ENCODE measurements at places on chromosomes 5 and 9.

- DNase-seq, result peak; percentile 20
These were observed 74.5 kb upstream of the PALM2AKAP2 start for GRCh38 chr9:109705515-109705914.

DNA sequence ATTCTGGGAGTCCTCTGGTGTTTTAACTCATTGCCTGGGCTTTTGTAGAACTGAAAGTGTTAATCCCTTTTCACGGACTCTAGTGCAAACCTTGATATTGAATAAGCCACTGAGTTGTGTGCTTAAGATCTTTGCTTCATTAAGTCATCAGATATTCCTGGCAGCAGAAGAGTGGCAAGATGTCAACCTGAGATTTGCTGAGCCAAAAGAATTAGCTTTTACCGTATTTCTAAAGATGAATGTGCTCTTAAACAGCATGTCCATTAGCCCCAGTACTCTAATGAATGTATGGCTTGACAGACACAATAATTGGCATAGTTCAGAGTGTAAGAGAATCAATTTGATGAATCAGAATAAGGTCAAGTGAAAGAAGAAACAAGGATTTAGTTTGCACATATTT lies 87.2 kb upstream of the CDH6 start:
- no peak for DNase-seq

GRCh38 chr5:3741374-3741770 lies 145.7 kb downstream of the IRX1 start:
- no peak for DNase-seq

GRCh38 chr5:60842871-60843385 lies 1.1 kb downstream of the ELOVL7 start:
- no peak for DNase-seq

- no peak for DNase-seq
These were observed 721 bp upstream of the MAML1 start for GRCh38 chr5:179731791-179732411.

DNA sequence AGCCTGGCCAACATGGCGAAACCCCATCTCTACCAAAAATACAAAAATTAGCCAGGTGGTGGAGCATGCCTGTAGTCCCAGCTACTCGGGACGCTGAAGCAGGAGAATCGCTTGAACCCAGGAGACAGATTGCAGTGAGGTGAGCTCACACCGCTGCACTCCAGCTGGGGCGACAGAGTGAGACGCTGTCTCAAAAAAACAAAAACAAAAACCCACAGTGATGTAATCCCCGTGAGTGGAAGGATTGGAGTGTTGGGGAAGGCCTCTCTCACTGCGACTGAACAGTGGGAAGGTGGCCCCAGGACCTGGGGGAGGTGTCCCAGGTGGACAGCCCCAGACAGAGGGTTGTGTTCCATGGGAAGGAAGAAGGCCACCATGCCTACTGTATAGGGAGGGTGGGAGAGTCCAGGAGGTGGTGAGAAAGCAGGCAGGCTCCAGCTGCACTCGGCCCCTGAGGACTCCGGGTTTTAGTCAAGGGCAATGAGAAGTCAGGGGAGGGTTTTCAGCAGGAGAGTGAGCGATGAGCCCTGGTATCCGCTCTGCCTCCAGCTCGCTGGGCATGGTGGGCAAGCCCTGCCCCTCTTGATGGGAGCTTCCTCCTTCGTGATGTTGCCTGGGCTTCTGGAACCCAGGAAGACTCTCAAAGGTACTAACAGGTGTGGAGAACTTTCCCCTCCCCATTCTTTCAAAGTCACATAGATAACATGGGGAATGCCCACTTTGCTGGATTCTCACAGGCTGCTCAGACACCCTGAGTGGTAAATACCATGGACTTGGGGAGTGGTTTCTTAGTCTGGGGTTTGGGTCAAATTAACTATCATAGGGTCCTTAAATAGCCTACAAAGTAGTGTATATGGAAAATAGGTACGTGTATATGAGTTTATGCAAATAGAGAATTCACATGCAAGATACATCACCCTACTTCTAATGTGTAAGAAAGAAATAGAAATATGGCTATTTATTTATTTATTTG lies 74.7 kb downstream of the PPARGC1B start:
- DNase-seq, result no peak

GRCh38 chr9:109806506-109807115 lies 26.6 kb downstream of the PALM2AKAP2 start:
- DNase-seq, result no peak

DNA sequence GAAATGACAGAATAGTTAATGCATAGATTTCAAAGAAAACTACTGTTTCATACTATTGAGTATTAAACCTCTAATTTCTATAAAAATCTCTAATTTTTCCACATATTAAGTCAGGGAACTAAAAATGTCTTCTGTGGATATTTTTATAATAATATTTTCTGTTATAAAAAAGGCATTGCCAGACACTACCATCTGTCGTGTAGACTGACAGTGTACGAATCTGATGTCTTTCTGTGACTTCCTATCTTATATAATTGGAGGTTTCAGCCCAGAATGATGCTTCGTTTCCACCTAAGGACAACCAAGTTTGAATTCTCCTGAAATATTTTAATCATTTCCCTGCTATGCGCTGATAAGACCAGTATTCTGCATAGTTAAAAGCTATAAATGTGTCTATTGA lies 456.6 kb upstream of the ARRDC3 start:
- no peak for DNase-seq

DNA sequence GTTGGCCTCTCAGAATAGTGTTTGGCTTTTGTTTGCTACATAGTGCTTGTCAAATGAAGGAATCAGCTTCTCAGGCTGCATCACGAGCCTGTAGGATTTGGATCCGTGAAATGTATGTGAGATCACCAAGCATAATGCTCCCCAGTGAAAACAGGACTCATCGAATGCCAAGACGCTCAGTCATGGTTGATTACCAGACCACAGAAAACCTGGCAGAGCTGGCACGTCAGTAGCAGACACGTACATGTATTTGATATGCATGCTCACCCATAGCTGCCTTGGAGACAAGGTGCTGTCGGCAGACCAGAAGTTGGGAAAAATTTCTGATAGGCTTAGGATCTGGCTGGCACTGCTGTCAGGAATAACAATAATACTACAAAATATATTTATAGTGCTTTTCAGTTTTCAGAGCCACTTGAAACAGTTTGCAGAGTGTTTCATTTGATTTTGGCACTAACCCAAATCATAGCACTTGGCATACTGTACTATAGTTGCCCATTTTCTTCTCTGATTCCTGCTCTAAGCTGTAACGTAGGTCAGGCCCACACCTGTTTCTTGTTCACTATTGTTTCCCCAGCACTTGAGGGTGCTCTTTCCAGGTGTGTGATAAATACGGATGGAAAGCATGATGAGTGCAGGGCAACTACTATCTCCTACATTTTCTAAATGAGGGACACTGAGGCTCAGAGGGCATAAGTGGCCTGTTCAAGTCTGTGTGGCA lies 226.1 kb downstream of the NR3C1 start:
- no peak for DNase-seq

- no peak for DNase-seq
These were observed 1.5 kb downstream of the IGFBPL1 start for GRCh38 chr9:38422555-38423260.

GRCh38 chr5:129125819-129126218 lies 31.3 kb downstream of the ISOC1 start:
- DNase-seq, result no peak

DNA sequence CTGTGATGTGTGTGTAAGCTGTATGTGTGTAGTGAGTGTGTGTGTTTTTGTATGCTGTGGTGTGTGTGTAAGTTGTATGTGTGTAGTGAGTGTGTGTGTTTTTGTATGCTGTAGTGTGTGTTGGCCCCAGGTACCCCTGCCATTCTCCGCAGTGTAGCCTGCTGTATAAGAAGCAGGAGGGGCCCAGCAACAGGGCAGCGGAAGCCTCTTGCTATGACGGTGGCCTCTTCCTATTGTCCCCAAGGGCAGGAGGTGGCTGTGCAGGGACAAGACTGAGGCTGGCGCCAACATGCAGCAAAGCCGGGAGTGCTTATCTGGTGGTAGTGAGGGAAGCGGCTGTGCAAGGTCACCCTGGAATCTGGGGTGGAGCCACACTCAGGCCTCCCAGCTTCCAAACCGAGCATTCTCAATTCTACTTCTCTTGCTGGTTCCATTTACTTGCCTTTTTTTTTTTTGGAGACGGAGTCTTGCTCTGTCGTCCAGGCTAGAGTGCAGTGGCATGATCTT lies 5.1 kb downstream of the SPAAR start:
- no peak for DNase-seq
